ENCODE measurements at places on chromosomes 2 and 18. TPM values are rescaled to one million over a fixed set of nuclear protein-coding genes. Genes with fewer than 3 reads are reported as not detected.

DNA sequence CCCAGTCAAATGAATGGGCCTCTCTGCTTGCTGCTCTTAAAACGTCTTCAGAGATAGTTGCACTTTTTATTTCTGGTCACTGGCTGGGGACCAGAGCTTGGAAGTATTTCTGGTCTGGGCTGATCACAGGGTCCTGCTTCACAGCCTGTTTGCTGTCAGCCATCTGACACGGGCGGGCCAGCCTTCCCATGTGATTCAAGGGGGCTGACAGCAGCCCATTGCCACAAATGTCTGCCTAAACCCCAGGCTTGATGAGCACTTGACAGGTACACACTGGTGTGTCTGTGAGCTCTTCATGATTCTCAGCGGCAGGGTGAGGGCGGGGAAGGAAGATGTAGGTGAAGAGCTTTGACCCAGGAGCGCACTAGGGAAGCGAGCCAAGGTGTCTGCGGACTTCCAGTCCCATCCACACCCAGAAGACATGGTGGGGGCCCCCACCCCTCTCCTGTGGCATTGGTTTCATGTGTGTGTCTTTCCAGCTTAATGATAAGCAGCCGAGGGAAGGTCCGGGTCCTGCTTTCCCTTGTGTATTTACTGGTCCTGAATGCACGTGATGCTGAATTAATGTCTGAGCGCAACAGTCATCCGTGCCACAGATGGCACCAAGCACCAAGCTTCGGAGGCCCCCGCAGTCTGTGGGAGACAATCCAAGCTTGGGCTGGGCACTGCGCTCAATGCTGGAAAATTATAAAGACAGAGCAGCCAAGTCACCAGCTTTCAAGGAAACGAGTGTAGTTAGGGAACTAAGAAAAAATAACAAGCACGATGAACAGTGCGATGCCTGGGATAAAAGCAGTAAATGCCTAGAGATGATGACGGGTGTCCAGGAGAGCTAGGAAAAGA is 73.3 kb downstream of the SH3BP4 start:
- DNase-seq = no peak

DNA sequence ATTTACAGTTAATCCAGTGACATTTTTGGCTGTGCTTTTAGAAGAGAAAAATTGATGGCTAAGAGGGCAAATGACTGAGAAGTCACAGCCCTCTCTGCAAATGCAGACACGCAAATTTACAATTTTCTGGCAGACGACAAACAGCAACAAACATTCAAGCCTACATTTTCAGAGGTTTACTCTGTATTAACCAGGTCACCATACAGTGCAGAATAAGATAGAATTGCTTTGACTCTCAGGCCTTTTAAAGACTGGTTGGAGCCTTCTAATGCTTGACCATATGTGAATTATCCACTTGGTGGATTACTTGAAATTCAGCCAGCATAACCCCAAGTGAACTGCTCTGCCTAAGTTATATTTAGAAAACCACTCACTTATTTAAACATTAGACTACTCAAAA is 280.9 kb upstream of the STON1 start:
- no peak for DNase-seq

- DNase-seq = no peak
These were observed 80.5 kb downstream of the ZBTB7C start for GRCh38 chr18:48328473-48329210.

GRCh38 chr2:174563530-174564282 is 33.9 kb downstream of the WIPF1 start:
- DNase-seq = no peak

DNA sequence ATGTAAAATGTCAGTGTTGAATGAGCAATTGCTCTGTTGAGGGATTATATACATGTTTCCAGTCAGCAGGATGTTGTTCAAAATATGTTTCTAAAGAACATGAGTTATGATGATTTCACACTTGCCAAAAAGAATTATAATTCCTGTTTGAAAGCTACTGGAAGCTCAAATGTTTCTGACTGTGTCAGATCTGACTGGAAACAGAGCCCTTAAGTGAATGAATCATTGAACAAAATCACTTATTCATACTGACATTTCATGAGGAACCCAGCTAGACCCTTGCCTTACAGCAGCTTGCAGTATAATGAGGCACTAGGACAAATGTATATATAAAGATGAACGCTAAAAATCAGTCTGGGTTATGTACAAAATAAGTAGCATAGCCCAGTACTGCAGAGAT is 35.4 kb upstream of the ITGAV start:
- DNase-seq = no peak

- no peak for DNase-seq
These were observed 22.0 kb downstream of the TCF23 start for GRCh38 chr2:27170581-27171337.

- DNase-seq = peak; percentile 76
These were observed 71.7 kb downstream of the HS1BP3 start for GRCh38 chr2:20578895-20579825.

DNA sequence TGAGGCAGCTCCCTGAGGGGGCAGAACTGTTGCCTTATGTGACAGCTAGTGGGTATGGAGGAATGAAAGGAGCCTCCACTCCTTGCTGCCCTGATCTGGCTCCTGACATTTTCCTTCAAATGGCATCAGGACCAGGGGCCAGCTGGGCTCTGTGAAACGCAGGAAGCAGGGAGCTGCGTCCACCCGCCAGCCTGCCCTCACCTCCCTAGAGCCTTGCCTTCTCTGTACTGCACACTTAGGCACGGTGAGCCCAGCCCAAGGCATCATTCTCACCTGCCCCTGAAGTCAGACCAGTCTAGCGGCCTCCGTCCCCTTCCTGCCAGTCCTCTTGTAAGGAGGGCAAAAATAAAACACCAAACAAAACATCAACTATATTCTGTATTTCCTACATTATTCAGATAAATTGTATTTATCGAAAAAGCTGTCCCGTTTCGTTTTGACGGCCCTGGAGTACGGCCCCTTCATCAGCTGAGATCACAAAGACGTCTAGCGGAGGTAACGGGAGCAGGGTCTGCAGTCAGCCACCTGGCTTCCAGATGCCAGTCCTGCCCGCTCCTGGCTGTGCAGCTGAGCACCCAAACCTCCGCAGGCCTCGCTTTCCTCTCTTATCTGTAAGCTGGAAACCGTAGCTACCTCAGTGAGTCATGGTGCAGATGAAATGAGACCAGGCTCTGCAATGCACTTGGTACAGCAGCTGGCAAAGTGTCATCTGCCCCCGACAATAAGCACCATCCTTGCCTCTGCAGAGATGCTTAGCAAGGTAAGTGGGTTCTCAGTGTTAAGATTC is 6.9 kb upstream of the CTDP1 start:
- DNase-seq = no peak

- peak; percentile 88 for DNase-seq
These were observed 8.8 kb downstream of the RTP5 start for GRCh38 chr2:241877989-241878970.

DNA sequence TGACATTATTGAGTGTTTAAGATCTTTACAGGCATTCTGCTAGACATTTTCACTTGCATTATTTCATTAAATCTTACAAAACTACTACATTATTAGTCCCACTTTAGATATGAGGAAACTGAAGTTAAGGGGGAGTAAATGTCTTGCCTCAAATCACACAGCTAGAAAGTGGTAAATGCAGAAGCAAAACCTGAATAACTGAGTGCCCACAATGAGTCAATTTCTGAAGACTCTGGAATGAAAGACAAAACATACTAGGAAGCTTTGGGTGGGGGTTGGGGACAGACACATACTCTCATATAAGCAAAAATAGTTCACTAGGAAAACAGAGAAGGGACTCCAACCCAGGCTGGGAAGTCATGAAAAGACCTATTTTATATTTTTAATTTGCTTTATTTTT is 214.4 kb upstream of the LRATD1 start:
- DNase-seq = no peak

DNA sequence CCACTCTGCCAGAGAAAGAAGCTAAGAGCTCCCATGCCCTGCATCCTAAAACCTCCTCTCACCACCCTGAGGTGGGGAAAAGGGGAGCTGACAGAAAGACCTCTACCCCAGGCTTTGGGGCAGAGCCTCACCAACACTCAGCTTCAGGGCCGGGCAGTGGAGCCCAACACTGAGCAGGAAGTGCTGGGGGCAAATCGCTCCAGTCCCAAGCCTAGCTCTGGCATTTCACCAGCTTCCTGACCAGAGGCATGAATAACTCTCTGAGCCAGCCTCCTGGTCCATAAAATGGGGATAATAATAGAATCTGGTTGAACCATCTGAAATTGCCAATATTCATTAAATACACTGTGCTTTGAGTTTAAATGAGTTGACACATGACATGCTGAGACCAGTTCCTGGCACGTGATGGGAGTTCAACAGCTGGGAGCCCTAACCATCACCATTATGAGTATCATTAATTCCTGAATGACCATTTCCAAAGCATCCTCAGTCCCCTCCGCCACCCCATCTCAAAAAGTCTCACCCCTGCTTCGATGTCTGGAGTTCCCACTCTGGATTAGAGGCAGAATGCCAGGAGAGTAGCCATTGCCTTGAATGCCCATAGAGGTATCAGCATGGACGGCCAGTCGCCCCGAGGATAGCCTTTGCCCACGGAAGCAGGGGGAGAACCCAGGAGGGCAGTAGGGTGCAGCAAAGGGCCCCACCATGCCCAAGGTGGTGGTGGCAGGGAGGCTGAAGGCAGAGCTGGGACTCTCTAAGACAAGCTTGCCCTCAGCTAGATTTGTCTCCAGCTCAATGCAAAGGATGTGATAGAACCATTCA is 153.4 kb downstream of the TNS1 start:
- DNase-seq = no peak

DNA sequence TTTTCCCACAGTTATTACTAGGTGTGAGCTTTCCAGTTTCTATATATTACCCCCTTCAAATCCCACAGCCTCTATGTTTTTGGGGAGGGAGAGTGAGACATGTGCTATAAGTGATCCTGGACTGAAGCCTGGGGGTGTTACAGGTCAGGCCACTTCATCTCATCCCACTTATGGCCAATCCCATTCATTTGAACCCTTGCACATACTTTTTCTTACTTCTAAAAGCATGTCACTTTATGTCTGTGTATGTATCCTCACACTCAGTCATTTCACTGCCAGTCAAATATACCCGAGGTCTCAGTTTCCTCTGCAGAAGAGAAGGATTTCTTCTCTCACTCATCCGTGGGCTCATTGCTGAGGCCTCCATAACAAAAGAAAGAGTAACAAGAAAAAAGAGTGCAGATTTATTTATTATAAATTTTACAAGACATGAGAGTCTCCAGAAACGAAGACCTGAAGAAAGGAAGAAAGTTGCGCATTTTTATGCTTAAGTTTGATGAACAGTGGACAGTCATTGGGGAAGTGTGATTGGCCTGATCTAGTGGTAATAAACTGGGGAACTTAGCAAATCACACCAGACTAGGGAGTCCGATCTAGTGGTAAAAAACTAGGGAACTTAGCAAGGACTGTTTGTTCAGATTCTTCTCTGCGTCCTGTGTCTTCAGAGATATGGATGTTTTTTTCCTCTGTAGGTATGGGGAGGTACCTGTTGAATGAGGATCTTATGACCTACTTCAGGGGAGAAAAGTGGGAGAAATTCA is 52.1 kb downstream of the ICOS start:
- no peak for DNase-seq

GRCh38 chr2:19861813-19862212 is 40.0 kb downstream of the TTC32 start:
- DNase-seq = no peak

Gene IL1R1
- total RNA-seq = 5.0 TPM

Gene LOXL3
- 3.1 TPM for total RNA-seq

Gene PAPOLG
- total RNA-seq = 13.5 TPM
